Tibial nerve (tissue), 4 donors: ENCODE measurements at places on chromosomes 2 and 18.
A peak's percentile ranks its signal among the peaks of the same experiment; 100 is the strongest.

DNA sequence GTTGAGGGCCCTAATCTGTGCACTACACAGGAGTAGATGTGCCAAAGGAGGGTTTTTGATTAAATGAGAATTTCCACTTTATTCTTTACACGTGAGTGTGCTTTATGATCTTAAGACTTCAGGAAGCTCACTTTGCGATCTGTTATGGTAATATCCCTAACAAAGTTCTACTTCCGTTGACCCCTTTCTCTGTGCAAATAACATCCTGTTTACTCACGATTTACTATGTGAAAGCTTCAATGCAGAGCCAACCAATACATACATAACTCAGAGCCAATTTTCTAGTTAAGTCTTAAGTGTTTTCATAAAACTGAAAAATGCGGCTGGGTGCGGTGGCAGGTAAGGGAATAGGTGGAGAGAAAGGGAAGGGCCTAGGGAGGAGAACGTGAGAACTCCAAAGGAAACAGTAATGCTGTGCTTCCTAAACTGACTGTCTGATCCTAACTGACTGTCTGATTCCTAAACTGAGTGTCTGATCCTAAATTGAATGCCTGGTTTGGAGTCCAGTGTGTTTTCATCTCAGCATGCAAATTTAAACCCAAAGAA, 87.6 kb downstream of the PLCL1 start:
- no peak overlapping the region for H3K4me3 ChIP-seq
- H3K27ac ChIP-seq = no peak overlapping the region
- peaks cover 10% of the 10 kb centered on the region for H3K4me1 ChIP-seq
- no peak for DNase-seq
- H3K36me3 ChIP-seq = no peaks in the 10 kb centered on the region
- H3K27me3 ChIP-seq = no peaks in the 10 kb centered on the region

GRCh38 chr2:69762513-69763494, 20.9 kb downstream of the ANXA4 start:
- H3K4me3 ChIP-seq = peak overlapping the region; percentile 41
- peak; percentile 41 for DNase-seq
- H3K27me3 ChIP-seq = no peaks in the 10 kb centered on the region
- peaks cover 12% of the 10 kb centered on the region for H3K4me1 ChIP-seq

DNA sequence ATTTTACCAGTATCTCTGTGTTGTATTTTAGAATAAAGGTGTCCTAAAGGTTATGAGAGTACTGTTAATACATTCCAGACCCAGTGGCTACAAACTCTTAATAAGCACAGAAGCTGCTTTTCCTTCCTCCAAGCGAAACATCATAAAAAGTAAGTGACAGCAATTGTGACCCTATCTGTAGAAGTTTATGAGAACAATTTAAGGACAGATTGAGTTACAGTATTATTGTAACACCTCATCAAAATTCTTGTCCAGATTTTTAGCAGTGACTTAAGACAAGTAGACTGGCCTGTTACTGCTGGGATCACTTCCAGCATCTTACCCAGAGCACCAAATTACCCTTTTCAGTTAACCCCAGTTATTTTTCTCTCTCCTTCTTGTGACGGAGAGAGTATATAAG, 154.6 kb downstream of the ERBB4 start:
- H3K36me3 ChIP-seq = no peaks in the 10 kb centered on the region
- DNase-seq = no peak
- H3K4me1 ChIP-seq = no peaks in the 10 kb centered on the region
- no peak overlapping the region for H3K27ac ChIP-seq
- no peaks in the 10 kb centered on the region for H3K27me3 ChIP-seq

- H3K4me1 ChIP-seq = no peaks in the 10 kb centered on the region
- no peak for DNase-seq
- H3K27me3 ChIP-seq = no peaks in the 10 kb centered on the region
- no peak overlapping the region for H3K27ac ChIP-seq
- no peaks in the 10 kb centered on the region for H3K36me3 ChIP-seq
These were observed 17.8 kb downstream of the OTOF start for GRCh38 chr2:26459991-26460612.

DNA sequence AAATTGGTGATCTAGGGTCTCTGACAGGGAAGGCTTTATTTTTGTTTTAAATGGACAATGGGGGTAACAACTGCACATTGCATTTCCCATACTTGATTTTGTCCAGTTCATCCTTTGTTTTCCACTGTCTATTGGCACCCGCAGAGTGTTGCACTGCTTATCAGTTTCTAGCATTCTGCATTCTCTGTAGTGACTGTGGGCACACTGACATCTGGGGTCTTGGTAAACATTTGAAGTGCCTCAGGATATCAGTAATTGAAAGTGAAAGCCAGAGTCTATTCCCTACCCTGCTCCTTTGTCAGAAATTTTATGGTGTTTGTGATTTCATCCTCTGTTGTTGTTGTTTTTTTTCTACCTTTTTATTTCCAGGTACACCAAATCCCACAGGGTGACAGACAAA, 132.1 kb upstream of the EPC2 start:
- H3K27ac ChIP-seq = no peak overlapping the region
- H3K27me3 ChIP-seq = no peaks in the 10 kb centered on the region
- no peak overlapping the region for H3K4me3 ChIP-seq

DNA sequence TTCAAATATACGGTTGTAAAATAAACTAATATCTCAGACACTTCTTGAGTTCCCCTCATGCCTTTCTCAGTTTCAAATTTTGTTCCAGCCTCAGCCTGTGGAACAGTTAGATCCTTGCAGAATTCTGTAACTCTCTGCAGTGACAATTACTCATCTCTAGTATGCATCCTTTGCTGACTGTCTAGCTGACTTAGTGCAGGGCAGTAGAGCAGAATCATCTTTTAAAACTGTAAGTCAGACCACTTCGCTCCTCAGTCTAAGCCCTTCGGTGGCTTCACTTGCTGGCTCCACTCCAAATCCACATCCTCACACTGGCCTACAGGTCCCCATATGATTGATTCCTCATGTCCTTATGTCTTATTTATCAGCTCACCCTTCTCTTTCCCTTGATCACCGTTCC, 164.1 kb upstream of the ZSWIM2 start:
- no peak for DNase-seq
- H3K4me3 ChIP-seq = no peak overlapping the region
- H3K27ac ChIP-seq = no peak overlapping the region

DNA sequence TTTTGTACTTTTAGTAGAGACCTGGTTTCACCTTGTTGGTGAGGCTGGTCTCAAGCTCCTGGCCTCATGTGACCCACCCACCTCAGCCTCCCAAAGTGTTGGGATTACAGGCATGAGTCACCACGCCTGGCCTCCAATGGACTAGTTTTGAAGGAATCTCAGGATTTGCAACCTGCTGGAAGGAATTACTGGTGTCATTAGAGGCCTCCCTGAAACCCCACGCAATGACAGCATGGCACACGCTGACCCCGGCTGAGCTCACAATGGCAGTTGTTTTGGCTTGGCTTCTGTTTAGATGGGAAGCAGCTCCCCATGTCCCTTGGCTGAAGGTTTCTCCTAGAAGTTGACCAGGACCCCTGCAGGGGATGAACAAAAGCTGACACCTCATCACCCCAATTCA, 23.1 kb upstream of the COPS8 start:
- DNase-seq = no peak
- no peak overlapping the region for H3K27ac ChIP-seq
- no peak overlapping the region for H3K4me3 ChIP-seq
- no peaks in the 10 kb centered on the region for H3K4me1 ChIP-seq

GRCh38 chr2:112626604-112627059, 19.1 kb upstream of the SLC20A1 start:
- H3K4me3 ChIP-seq = no peak overlapping the region
- no peaks in the 10 kb centered on the region for H3K36me3 ChIP-seq
- peak; percentile 52 for DNase-seq
- H3K27ac ChIP-seq = peak overlapping the region; percentile 10
- peaks cover 17% of the 10 kb centered on the region for H3K4me1 ChIP-seq
- no peaks in the 10 kb centered on the region for H3K27me3 ChIP-seq

DNA sequence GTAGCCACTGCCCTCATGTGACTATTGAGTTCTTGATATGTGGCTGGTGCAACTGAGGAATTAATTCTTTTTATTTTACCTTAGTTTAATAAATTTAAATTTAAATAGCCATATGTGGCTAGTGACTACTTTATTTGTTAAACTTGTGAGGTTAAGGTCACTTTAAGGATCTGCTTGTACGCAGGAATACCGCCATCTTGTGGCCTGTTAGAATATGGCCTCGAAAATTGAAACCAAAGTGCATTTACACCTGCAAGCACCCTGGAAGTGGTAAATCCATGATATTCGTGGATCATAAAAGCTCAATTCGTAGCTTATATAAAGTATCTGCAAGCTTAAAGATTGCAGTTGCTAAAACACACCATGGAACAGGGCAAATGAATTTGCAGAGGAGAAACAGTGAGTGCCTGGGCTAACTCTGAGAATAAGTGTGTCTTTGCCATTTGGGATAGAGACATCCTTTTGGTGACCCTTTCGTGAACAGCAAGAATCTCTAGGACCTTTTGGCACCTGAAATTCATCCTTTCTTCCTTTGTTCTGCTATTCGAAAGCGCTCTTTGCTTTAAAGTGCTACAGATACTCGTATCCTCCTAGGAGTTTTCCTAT, 59.9 kb upstream of the REG3A start:
- no peak overlapping the region for H3K4me3 ChIP-seq
- no peaks in the 10 kb centered on the region for H3K4me1 ChIP-seq
- H3K27me3 ChIP-seq = no peaks in the 10 kb centered on the region
- DNase-seq = no peak
- no peak overlapping the region for H3K27ac ChIP-seq

GRCh38 chr2:12296915-12297314, 419.8 kb upstream of the TRIB2 start:
- no peak overlapping the region for H3K27ac ChIP-seq
- H3K4me1 ChIP-seq = no peaks in the 10 kb centered on the region
- H3K4me3 ChIP-seq = no peak overlapping the region
- H3K36me3 ChIP-seq = no peaks in the 10 kb centered on the region
- DNase-seq = no peak
